Activated CD4-positive, alpha-beta T cell treated with anti-CD3 and anti-CD28 coated beads, Interleukin-2, amount 50 U/mL, for 16 hours (primary cell): ENCODE measurements at places on chromosomes 13 and 19.

DNA sequence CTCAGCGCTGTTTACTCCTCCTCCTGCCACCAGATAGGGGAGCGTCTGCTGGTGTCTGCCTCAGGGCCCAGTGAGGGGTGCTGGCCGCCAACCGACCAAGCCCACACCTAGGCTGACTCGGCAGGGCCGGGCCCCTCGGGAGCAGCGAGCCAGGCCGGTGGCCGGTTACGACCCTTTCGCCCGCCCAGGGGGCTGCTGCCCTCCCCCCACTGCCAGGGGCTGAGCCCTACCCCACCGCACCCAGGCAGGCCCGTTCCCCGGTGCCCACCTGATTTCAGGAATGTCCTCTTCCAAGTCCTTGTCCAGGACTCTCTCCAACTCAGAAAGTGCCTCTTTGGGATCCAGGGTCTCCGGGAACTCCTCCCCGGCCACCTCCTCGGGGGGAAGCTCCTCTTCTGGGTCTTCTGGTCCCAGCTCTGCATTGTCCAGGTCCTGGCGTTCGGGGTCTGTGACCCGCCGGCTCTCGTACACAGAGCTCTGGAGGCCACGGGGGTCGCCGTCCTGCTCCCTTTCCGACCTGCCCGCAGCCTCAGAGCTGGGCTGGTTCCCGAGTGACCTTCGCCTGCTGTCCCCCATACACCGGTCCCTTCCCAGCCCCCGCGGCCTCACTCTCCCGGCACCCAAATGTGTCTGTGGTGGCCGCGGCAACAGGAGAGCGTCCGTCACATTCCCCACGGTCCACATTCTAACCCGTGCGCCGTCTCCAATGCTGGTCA, 31.0 kb upstream of the MIER2 start:
- no peak for DNase-seq

GRCh38 chr19:13007292-13008045, 12.2 kb downstream of the NFIX start:
- no peak for DNase-seq

DNA sequence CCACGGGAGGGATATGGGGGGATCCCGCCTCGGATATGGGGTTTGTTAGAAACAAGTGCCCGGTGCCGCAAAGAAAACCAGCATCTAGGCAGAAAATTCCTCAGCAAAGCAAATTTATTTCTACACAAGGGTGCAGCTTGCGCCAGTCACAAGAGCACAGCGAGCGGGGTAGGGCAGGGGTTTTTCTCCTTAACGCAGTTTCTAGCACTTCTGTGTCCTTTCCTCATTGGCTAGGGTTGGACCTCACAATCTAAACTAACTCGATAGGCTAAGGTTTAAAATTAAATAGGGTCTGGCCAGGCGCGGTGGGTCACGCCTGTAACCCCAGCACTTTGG, 595 bp downstream of the ZNF440 start:
- DNase-seq: no peak

DNA sequence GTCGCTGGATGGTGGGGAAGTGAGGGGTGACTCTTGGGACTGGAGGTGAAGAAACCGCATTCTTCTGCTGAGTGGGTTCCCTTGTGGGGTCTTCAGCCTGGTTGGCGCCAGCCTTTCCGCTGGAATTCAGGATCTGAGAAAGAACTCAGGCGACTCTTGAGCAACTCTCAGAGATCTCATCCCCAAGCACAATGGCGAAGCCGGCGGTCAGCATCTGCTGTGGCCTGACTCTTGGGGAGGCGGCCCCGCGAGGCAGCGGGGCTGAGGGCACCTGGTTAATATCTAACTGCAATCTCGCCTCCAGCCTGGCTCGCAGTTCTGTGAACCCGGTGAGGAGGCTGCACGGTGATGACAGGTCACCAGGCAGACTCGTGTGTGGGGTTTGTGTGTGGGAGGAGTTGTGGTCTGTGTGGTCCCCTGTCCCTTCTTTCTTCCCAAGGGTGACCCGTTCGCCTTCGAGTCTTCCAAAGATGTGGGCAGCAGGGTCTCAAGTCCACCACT, 883 bp downstream of the ZNF441 start:
- no peak for DNase-seq

DNA sequence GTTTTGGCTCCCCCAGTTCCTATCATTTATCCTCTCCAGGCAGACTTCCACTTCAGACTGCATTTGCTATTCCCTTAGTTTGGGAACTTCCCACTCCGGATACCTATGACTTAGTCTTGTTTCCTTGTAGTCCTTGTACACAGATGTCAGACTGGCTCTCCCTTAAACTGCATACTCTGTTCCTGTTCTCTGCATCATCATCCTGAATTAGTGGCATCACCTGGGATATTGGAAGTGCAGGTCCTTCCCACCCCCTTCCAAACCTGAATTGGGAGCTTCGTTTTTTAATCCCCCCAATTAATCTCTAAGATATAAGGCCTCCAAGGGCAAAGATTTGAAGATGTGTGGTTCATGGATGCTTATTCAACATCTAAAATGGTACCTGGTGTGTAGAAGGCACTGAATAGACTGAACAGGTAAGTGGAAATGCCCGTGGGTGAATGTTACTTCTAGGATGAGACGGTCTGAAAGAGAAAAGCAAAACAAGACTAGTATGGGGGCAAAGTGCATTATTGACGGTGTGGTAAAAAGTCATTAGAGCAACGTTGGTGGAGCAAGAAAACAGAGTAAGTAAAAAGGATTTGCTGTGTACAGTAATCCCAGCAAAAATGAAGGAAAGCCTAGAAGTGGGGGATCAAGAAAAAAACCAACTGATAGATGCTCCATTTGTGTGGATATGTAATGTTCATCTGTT, 9.6 kb downstream of the MIR17HG start:
- DNase-seq: no peak

DNA sequence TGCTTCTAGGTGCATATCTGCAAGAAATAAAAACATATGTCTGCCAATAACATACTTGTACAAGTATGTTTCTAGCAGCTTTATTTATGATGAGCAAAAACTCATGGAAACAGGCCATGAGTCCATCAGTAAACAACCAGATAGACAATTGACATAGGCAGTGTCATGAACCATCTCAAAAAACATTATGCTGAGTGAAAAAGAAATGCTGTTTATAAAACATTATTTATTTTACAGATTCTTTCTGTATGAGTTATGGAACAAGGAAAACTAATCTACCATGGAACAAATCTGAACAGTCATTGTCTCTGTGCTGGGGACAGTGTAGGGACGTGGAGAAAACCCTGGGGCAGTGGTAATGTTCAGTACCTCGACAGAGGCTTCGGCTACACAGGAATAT, 283.9 kb downstream of the UQCRFS1 start:
- DNase-seq: no peak

GRCh38 chr19:35166100-35167063, 11.8 kb downstream of the FXYD5 start:
- no peak for DNase-seq

GRCh38 chr13:55439450-55439849, 1701.3 kb upstream of the PRR20A start:
- DNase-seq: no peak

DNA sequence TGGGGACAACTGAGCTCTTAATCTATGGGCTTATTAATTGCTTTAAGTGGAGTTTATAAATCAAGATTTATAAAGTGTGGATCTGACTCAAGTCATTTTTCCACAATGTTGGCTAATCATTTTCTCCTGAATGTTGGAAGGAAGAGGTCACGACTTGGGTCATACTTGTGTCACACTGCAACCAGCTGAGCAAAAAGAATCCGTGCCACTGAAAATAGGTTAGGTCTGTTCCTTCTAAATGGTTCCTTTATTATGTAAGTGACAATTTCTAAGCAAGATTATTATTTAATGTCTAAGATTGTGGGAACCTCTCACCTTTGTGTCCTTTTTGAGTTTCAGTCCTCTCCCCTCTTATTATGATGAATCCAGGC, 178.6 kb downstream of the SHISA2 start:
- DNase-seq: no peak

DNA sequence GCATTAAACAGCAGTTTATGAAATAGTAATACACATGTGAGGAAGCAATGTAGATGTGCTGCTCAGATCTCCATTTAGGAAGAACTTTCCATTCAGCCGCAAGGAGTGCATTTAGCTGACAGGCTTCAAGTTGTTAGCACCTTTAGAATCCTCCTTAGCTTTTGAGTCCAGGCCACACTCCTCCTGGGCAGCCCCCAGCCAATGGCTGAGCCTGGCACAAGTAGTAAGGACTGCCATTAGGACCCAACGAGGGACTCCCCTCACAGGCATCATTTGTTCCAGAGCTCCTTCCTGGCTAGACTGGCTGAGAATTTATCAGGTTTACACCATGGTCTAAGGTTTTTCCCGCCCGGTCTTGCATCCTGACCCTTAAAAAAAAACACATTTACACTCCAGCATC, 201.4 kb downstream of the DIAPH3 start:
- DNase-seq: no peak

DNA sequence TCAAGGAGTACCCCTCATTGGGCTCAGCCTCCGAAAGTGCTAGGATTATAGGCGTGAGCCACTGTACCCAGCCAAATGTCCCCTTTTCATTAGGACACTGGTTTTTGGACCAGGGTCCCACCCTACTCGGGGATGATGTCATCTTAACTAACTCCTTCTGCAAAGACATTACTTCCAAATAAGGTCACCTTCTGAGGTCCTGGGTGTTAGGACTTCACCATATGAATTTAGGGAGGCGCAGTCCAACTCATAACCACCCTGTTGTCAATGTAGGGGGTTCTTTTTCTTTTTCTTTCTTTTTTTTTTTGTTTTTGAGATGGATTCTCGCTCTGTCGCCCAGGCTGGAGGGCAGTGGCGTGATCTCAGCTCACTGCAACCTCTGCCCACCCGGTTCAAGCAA, 32.7 kb upstream of the NFIC start:
- DNase-seq: no peak

DNA sequence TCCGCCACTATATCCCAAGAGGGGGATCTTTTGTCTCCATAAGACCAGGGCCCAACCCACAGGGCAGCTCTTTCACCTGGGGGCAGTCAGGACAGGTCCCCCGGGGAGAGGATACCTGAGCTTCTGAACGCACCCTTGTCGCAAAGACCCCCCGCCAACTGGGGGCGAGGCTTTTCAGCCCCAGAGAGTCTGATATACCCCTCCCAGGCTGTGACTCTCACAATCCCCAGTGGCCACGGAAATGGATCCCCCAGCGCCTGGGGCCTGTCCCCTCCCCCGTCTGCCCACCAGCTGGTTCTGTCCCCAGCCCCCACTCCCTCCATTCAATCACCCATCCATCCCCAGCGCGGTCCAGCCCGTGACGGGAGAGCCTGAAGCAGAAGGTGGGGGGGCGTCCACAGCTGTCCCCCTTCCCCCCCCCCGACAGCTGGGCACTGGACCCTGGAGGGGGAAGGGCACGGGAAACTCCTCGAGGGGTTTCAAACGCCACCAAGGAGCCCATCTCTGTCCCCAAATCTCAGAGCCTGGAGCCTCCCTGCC, 823 bp downstream of the DOCK6 start:
- no peak for DNase-seq

DNA sequence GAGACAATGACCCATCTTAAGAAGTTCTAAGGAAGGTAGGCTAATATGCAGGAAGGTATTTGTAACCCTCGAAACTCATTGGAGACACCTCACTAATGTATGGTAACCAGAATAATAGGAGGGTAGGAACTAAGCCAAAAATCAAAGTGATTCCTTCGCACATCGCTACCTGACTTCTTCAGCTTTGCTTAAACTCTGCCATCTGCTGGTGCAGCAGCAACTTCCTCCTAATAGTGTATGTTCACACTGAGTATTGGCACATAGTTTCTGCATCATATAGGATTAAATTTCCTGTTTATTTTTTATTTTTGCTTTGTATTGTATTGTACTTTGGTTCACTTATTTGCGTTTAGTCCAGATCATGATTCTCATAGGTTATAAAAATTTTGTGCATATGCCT, 676.2 kb downstream of the GPC5 start:
- DNase-seq: no peak

- DNase-seq: no peak
Measured at GRCh38 chr13:49218493-49219051, 1.6 kb upstream of the MLNR start.

DNA sequence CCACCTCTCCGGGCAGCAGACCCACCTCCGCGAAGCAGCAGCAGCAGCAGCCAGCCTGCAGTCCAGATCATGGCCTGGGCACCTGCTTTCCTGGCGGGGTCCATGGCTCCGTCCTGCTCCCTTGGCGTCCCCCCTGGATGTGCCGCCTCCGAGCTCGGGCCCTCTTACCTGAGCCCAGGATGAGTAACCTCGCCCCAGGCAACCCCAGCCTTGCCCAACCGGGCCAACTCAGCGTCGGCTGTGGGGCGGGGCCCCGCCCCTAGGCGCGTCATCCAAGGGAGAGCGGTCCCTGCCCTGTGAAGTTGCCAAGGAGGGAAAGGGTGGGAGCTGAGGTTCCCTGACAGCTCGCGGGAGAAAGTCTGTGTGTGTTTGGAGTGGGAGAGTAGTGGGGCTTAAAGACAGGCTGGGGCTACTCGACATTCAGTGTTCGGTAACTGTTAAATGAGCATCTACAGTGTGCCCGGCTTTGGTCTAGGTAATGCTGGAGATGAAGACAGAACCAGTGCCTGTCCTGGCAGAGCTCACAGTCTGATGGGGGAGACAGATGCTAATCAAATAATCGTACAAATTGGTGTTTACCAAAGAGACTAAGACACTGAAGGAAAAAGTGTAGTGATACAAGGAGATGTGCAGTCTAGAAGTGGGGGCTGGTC, at the start of gene LYPD3:
TSS of gene LYPD3 (minus strand) at position 141 of the 653 bp plus-strand sequence. CDS start at position 104, 37 bp downstream.
- DNase-seq: no peak

DNA sequence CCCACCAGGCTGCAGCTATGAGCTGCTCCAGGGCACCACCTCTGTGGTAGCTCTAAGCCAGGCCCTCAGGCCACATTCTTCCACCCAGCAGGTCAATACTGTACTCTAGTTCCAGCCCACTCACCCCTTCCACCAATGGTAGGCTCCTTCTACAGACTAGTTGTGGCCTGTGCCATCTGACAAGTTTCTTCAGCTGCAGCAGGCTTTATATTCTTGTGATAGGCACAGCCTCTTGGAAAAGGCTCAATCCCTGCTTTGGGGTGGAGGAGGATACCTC, 8.5 kb downstream of the MICU2 start:
- DNase-seq: no peak

DNA sequence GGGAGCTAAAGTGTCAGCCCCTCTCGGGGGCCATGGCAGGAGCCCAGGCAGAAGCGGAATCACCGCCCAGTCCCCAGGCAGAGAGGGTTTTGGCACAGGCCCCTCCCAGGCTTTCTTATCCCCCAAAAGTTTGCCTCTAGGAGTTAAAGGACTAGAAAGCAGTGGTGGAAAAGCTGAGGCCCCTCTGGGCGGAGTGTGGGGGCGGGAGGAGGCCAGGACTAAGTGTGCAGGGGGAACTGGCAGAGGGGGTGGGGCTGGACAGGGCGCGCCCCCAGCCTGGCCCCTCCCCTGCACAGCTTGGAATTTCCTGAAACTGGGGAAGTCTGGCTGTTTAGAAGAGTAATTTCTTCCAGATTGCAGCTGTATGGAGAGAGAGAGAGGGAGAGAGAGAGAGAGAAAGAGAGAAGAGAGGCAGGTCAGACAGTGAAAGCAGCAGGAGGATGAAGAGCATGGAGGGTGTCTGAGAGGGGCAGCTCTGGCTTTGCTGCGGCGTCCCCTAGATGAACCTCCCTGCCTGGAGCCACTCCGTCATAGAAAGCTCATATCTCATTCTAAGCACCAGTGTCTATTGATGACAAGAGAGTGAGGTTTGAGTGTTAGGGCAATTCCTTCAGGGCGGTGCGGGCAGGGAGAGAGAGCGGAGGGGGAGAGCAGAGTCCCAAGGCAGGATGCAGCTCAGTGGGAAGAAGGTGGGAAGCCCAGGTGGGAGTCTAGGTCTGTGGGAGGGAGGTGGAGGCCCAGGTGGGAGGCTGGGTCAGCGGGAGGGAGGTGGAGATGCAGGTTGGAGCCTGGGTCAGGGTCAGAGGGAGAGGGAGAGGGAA, at the start of gene CDC42EP5:
TSS of gene CDC42EP5 (minus strand) at position 226 of the 821 bp plus-strand sequence. CDS start 7,749 bp downstream, outside the sequence.
- no peak for DNase-seq
